Activated CD4-positive, alpha-beta T cell treated with anti-CD3 and anti-CD28 coated beads for 48 hours (primary cell): ENCODE measurements at places on chromosomes 2 and 18.

GRCh38 chr2:73837847-73838585, 9.3 kb downstream of the STAMBP start:
- DNase-seq = no peak

GRCh38 chr2:152565884-152566727, 151.2 kb downstream of the PRPF40A start:
- no peak for DNase-seq

GRCh38 chr2:211931314-211931713, 607.3 kb downstream of the ERBB4 start:
- no peak for DNase-seq

DNA sequence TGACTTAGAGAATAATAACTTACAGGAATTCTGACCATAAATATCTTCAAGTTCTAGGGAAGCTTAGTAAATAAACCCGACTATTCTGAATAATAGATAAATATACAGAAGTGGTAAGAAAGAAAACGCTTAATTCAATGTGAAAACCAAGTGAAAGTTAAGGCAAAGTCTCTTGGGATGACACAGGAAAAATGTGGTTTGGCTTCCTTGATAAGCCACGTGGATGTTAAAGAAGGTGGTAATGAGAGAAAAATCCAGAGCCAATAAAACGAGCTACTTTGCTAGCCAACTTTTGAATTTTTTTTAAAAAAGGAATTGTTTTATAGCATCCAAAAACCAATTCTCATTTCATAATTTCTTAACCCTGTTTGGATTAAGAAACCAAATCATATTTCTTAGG, 166.2 kb upstream of the VRK2 start:
- no peak for DNase-seq

DNA sequence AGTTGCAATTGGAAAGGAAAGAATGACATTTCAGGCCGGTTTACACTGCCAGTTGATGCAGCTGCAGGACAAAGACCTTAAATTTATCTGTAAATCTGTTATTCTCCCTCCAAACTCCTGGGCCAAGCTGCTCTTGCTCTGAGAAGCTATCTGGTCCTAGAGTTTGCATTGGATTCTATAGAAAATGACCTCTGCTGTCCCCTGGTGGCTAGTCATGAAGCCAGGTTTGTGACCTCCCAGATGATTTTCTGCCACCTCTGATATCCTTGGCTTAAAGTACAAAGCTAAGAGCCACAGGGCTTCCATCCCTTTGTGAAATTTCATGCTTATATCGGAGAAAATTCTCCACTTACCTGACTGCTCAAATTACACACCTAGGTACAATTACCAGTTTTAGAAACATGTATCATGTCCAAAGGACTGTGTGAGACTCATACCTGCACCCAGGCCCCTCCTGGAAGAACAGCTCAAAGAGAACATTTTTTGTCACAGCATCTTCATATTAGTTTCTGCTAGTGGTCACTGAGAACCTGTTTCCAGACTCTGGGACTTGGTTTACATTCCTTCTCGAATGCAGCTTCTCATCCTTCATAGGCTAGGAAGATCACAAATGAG, 28.9 kb upstream of the IER3IP1 start:
- DNase-seq = peak; percentile 45

DNA sequence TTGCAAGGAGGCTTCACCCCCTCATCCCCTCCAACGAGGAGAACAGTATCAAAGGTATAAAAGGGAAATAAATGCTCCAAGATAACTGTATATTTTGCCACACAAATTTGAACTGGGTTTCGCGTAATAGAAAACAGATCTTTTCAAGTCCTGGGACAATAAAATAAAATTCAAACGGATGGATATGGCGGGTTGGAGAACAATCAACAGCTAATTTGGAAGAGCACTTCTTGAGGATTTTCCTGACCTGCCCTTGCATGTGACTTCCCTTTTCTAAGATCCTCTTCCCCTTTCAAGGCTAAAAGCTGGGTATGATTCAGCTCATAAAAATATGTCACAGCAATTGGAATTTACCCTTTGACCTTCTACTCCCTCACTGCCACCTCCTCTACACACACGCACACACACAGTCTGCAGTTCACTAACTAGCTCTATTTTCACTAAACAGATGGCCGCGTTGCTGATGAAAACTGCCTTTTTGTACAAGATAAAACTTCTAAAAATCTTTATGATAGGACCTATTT, 386.9 kb downstream of the FIGN start:
- no peak for DNase-seq

GRCh38 chr2:28267282-28267681, 125.4 kb upstream of the FOSL2 start:
- DNase-seq = no peak

DNA sequence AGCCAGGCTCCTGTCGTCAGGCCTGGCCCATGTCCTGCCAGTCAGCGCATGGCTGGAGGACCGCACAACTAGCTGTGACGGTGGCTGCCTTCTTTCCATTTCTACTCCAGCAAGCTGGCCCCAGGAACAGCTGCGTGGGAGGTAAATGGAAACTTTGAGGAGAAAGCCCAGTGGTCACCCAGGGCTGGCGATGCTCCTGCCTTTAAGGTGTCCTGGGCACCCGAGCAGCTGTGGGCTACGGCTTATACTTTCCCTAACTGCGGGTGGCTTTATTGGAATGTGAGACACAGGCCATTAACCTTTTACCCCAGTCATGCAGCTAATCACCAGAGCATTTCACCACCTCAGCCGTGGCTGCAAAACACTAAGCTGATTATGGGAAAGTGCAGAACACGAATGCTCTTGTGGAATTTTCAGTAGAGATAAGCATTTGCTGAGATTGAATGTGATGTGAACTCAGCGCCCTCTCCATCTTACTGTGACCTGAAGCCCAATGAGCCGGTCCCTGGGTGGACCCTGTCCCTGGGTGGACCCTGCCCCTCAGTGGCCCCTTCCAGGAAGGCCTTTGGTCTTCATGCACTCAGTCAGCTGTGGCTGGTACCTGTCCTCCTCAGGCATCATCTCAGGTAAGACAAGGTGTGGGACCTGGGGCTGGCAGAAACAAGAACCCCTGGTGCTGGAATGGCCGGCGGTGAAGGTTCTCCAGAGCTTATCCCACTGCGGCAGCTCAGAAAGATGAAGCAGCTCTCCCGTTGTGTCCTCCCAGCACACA, 275.4 kb upstream of the HS6ST1 start:
- no peak for DNase-seq

- no peak for DNase-seq
These were observed 54.0 kb upstream of the TXNDC2 start for GRCh38 chr18:9831723-9832199.
